ENCODE measurements at places on chromosomes 5 and 9. TPM values are rescaled to one million over a fixed set of nuclear protein-coding genes. Genes with fewer than 3 reads are reported as not detected.

The TMOD1 gene
- total RNA-seq, result 34.7 TPM

The GDNF gene
- total RNA-seq, result not detected

The HSPB3 gene
- total RNA-seq, result 4.1 TPM

The SV2C gene
- not detected for total RNA-seq
